ENCODE measurements at places on chromosomes 2 and 18. TPM values are rescaled to one million over a fixed set of nuclear protein-coding genes. Genes with fewer than 3 reads are reported as not detected.
A peak's percentile ranks its signal among the peaks of the same experiment; 100 is the strongest.

The TXNDC2 gene
- total RNA-seq = not detected

DNA sequence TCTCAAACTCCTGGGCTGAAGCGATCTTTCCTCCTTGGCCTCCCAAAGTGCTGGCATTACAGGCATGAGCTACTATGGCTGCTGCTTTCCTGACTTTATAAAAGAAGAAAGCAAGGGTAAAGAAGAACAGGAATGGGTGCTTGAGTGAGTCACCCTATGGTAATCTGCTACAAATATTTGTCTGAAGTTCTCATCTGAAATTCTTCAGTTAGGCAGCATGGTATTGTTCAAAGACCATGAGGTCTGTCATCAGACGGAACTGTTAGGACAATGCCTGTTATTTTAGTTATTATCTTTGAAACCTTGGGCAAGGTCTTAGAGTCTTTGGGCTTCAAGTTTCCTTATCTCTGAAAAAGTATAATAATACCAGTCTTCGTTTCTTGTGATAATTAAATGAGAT is 695.8 kb downstream of the RNF144A start:
- no peak for DNase-seq

The KLHL41 gene
- total RNA-seq = 1.3 TPM

GRCh38 chr2:204971206-204971907 is 426.1 kb downstream of the PARD3B start:
- DNase-seq = peak; percentile 58

The NLRC4 gene
- 0.03 TPM for total RNA-seq

GRCh38 chr18:22847392-22847791 is 85.7 kb upstream of the RBBP8 start:
- DNase-seq = no peak
